ENCODE measurements at places on chromosomes 13 and 19. TPM values are rescaled to one million over a fixed set of nuclear protein-coding genes. Genes with fewer than 3 reads are reported as not detected.

GRCh38 chr19:39132344-39132969, 6.9 kb downstream of the PAK4 start:
- no peak for DNase-seq

DNA sequence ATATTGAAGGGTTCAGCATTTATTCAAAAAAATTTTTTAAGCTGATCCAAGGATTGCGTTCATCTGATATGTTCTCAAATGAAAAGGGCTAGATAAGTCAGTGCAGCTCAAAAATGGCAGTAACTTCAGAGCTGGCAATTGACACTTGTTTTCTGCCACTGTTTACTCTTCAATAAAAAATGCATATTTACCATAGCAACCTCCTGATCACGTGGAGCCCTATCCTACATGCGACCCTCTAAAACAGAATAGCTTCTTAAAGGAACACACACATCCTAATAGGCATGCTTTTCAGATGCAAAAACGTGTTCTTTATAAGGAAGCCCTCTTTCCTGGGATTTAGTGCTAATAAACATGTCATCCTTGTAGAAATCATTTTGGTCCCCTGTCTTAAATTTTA, 150.2 kb downstream of the ZNF536 start:
- DNase-seq: no peak

GRCh38 chr13:99657848-99658260, 156.6 kb downstream of the TM9SF2 start:
- no peak for DNase-seq

DNA sequence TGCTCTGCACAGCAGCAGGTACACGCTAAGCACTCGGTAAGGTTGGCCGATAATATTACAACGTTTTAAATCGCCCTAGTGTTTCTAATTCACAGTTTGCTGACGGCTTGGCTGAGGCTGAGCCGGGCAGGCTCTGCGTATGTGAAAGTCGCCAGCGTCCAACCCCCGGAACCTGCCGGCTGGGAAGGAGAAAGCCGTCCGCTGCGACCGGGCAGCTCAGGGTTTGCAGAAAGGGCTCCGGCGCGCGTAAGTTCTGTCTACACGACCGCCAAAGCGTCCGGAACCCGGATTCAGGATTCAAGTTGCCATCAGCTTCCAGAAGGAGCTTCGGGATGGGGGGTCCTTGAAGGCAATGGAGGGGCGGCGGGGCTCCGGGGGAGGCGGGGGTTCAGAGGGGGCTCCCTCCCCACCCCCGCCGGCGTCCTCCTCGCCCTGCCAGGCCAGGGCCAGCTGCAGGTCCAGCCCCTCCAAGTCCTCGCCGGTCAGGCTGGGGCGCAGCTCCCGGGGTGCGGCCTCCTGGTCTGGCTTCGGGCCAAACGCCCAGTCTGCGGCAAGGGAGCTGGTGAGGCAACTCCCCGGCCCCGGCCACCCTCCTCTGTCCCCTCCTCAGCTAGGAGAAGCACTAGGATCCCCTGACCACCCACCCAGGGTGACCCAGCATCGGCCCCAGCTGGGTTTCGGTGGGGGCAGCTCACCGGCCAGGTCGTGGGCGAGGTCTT, 575 bp downstream of the SMIM44 start:
- no peak for DNase-seq

DNA sequence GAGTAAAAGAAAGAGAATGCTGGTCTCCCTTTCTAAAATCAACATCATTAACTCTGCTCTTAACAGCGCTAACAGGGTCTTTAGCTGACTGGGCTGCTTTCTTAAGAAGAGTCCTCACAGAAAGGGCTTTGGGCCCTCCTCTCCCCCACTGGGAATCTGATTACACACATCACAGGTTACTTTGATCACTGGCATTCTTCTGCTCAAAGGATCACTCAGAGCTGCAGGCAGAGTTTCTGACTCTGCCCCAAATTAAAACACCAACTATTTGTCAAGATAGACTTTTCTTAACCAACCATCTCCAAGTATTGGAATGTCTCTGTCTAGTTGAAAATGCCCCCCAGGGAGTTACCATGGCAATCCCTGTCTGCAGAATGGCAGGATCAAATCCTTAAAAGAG, 31.1 kb upstream of the SIAH3 start:
- DNase-seq: peak; percentile 79

GRCh38 chr19:1488282-1488601, 1.9 kb downstream of the PCSK4 start:
- no peak for DNase-seq

Gene NUDT19
- total RNA-seq: 14.6 TPM
